ENCODE measurements at places on chromosomes 1 and 21.
A peak's percentile ranks its signal among the peaks of the same experiment; 100 is the strongest.

- DNase-seq: no peak
Measured at GRCh38 chr1:244324176-244324883, 127.4 kb downstream of the ADSS2 start.

GRCh38 chr1:103523346-103523745 is 2.2 kb upstream of the RNPC3 start:
- no peak for DNase-seq

GRCh38 chr21:45335761-45336534 is 48.3 kb upstream of the POFUT2 start:
- DNase-seq: no peak

DNA sequence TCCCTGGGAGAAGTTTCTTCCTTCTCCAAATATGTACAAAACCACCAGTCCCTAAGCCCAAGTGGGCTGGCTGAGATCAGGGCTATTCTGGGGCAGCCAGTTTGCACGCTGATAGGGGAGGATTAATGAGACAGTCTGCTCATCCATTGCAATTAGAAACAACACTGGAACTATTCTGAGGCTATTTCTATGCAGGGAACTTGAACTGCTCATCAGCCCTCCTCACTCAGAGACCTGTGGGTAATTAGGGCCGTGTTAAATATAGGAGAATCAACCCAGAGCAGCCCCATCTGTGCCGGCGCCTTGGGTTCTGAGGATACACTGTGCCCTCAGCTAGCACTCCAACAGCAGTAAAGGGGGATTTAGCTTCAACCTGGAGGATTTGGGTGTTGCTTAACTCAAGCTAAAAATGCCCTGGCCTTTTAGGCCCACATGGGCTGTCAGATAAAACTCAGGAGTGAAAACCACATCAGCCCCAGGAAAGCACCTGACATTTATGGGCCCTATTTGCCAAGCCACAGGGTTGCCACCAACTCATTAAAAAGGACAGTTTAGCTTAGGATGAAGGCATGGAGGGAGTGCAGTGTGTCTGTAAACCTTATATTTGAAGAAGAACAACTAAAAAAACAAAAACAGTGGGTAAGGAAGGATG is 53.9 kb downstream of the DUSP10 start:
- no peak for DNase-seq

DNA sequence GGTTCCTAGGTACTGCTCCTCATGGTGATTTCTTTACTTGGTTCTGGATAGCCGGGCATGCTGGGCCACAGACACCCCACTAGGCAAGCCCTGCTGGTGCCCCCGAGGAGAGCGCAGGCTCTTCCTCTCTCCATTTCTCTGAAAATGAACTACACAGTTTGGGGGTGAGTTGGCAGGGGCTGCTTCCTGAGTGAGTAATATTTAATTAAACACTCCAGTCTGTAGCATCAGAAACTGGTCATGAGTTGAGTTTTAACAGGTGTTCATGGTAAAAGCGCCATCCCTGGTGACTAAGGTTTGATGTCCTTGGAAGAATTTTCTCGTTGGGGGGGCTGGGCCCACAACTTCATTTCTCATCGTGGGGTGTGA is 1.7 kb downstream of the SPSB1 start:
- no peak for DNase-seq

DNA sequence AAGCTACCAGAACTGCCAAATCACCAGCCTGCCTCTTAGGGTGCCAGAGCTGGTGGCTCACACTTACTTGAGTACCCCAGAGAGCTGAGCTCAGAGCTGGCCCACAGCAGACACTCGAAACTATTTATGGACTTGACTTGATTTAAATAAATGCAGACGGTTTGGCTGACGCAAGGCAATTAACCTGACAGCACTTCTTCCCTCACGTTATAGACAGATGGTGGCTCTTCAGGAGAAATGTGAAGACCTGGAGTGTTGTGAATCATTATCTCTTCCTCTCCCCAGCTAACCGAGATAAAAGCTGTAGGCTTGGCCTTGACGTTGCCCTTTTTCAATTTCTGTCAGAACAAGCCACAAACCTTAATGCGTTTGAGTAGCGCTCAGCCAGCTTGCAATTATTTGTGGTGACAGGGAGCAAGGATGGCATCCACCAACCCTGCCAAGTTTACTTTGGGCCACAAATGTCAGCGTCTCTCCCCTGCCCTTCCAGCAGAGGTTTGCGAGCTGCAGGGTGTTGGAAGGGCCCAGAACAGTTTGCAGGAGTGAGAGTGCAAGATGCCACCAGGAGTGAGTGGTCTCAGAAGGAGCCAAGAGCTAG is 34.0 kb upstream of the BCAR3 start:
- DNase-seq: no peak

- peak; percentile 46 for DNase-seq
Measured at GRCh38 chr1:17119076-17119772, at the start of gene PADI2. Gene PADI2 (minus strand): TSS chr1:17119451. CDS start chr1:17119371, 80 bp downstream.

DNA sequence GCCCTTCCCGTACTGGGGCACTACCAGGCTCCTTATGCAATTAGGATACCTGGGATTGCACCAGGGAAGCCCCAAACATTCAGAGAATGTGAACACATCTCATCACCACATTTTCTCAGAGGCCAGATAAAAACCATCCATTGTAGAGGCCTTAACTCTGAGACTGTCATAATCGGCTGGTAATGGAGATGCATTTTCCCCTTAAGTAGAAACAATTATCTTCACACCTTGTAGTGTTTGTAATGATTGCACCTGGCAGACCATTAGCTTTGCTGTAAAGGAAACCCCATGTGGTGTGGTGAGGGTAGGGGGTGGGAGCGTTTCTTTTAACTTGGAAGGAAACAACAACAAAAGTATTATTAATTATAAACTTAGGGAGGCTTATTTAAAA is 90.0 kb upstream of the TLR5 start:
- DNase-seq: no peak

- no peak for DNase-seq
Measured at GRCh38 chr1:203219171-203219570, 10.3 kb downstream of the CHIT1 start.

DNA sequence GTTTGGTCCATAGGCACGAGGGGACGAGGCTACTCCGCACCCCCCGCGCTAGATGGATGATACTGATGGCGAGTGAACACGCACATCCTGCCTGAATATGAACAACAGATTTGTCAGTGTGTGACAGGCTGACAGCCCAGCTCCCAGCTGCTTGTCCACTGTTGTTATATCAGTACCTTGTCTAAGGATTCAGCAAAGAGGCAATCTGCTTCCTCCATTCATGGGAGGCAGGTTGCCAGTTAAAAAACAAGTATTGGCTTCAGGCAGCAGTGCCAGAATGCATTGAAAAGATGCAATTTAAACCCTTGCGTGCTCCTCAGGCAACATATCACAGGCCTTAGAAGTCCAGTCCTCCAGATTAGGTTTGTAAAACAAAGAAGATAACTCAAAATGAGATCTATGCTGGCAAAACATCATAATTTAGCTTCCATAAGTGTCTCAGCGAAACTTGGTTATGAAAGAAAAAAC is 223.3 kb downstream of the GPATCH2 start:
- DNase-seq: no peak

GRCh38 chr1:73998348-73998959 is 199.5 kb downstream of the LRRIQ3 start:
- DNase-seq: no peak

GRCh38 chr1:87044424-87044823 is 130.0 kb downstream of the HS2ST1 start:
- DNase-seq: no peak

- DNase-seq: no peak
Measured at GRCh38 chr1:226679262-226679661, 59.8 kb downstream of the ITPKB start.

GRCh38 chr21:25501996-25502665 is 105.2 kb downstream of the MRPL39 start:
- no peak for DNase-seq

GRCh38 chr1:24900985-24901781 is 28.9 kb downstream of the RUNX3 start:
- no peak for DNase-seq

- peak; percentile 76 for DNase-seq
Measured at GRCh38 chr1:201481761-201482493, 12.9 kb upstream of the PHLDA3 start.

DNA sequence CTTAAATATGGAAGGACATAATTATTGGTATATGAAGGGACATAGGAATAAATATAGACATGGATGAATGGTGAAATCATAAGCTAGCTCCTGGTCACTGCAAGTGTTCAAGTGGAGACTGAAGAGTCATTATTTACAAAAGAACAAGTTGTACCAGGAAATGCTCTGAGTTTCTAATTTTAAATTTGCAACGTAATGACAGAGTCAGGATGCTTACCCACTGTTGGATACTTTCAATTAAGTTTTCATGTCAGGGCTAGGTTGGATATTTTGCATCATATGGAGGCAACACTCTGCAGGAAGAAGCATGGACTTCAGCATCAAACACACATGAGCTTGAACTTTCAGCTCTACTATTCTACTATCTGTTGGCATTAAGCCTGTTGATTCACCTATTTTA is 499.6 kb upstream of the C1orf87 start:
- DNase-seq: no peak

GRCh38 chr1:110722807-110723206 is 48.1 kb upstream of the KCNA3 start:
- no peak for DNase-seq

DNA sequence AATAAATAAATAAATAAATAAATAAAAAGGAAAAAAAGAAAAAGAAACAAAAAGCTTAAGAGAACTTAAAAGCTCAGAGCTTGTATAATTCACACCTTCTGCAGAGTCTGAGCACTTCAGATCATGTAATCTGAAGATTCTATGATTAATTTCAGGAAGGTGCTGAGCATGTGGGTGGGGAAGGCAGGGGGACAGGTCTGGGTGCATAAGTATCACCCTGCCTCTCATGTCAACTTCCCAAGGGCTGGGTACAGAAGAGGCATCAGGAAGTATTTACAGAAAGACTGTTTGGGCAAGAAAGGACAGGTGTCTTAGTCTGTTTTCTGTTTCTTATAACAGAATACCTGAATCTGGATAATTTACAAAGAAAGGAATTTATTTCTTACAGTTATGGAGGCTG is 20.4 kb upstream of the PADI2 start:
- no peak for DNase-seq

DNA sequence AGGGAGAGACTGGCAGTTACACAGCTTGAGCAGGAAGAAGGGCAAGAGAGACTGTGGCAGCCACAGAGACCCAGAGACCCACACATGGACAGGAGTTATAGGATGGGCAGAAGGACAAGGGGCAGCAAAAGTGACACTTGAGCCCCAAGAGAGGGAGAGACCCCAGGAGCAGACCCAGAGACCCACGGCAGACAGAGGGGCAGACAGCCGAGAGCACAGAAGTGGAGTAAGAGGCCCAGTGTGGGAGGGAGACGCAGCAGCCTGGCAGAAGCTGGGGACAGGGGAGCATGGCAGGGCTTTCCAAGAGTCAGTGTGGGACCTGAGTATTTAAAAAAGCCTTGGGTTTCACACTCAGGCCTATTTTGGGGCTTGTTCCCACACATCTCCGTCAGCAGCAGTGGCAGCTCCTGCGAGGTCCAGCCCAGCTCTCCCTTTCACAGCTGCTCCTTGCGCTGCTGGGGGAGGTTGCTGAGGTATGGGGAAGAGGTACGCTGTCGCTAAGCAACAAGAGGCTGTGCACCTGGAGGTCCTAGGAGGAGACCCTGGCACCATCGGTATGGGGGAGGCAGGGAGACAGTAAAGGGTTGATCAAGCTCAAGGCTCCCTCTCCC is 9.0 kb upstream of the MEF2D start:
- no peak for DNase-seq

DNA sequence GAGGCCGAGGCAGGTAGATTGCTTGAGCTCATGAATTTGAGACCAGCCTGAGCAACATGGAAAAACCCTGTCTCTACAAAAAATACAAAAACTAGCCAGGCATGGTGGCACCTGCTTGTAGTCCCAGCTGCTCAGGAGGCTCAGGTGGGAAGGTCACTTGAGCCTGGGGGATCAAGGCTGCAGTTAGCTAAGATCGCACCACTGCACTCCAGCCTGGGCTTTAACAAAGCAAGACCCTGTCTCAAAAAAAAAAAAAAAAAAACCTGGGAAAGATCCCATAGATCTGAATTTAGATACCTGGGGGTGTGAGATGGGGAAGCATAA is 32.9 kb downstream of the NIBAN1 start:
- DNase-seq: no peak

GRCh38 chr1:41618066-41618825 is 133.8 kb upstream of the EDN2 start:
- DNase-seq: no peak

GRCh38 chr1:188065917-188066316 is 1237.2 kb downstream of the PLA2G4A start:
- DNase-seq: no peak

DNA sequence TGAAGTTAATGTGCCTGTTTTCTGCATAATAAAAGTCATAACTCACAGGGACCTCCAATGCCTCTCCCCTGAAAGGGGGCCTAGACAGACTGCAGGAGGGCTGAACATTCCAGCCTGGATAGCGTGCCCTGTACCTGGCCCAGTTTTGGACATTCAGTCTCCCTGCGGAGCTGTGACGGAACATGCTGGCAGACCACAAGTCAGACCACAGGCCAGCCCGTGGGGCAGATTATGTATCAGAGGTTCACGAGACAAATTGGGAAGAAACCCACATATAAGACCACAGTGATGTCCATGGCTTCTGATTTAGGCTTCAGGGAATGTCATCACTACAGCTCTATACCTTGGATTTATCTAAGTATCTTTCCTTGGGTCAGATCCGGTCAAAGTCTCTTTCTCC is 151.5 kb upstream of the POU3F1 start:
- no peak for DNase-seq

GRCh38 chr1:111814305-111814628 is 58.6 kb downstream of the DDX20 start:
- DNase-seq: no peak

GRCh38 chr1:171780583-171781175 is 781 bp upstream of the METTL13 start:
- no peak for DNase-seq

- no peak for DNase-seq
Measured at GRCh38 chr1:212234431-212235395, 50.5 kb upstream of the PPP2R5A start.

DNA sequence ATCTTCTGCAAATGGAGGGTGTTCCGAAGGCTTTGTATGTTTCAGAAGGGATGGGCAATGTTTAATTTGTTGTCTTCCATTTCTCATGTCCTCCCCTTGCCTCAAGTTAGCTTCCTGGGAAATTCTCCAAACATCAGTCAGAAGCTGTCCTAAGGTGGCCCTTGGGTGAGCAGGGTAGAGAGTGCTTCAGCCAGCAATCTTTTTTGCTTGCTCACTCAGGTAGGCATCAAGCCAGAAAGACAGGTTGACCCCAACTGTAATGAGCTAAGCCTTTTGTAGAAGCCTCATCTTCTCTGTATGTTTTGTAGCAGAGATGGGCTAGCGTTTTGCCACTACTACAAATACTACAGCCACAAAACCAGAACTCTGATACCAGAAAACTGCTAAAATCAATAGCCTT is 321.5 kb upstream of the FAM78B start:
- no peak for DNase-seq

- DNase-seq: no peak
Measured at GRCh38 chr1:87196110-87196827, 132.4 kb upstream of the LMO4 start.
